ENCODE measurements at places on chromosomes 1 and 21. TPM values are rescaled to one million over a fixed set of nuclear protein-coding genes. Genes with fewer than 3 reads are reported as not detected.

The FLAD1 gene
- 24.2 TPM for total RNA-seq

The PM20D1 gene
- under 0.01 TPM for total RNA-seq

The OR2G6 gene
- total RNA-seq: not detected

The LRRC3 gene
- 0.99 TPM for total RNA-seq

The GIPC2 gene
- 32.3 TPM for total RNA-seq

The OR6N1 gene
- not detected for total RNA-seq

The LRRC71 gene
- total RNA-seq: under 0.01 TPM

The MAPKAPK2 gene
- 24.6 TPM for total RNA-seq

The GUCA2B gene
- not detected for total RNA-seq

The OVAAL gene
- not detected for total RNA-seq

The EXO1 gene
- 4.8 TPM for total RNA-seq

The AURKAIP1 gene
- 83.2 TPM for total RNA-seq

The SPRR3 gene
- not detected for total RNA-seq

The OR2T2 gene
- not detected for total RNA-seq

The APCS gene
- total RNA-seq: not detected

The SAMD11 gene
- total RNA-seq: not detected

The TSTD1 gene
- total RNA-seq: 7.1 TPM

The PKNOX1 gene
- total RNA-seq: 8.9 TPM

The AMY1A gene
- total RNA-seq: not detected

The CFHR4 gene
- total RNA-seq: not detected

The RIPK4 gene
- under 0.01 TPM for total RNA-seq

The CTSE gene
- total RNA-seq: not detected

The KNCN gene
- total RNA-seq: not detected

The CAMK2N1 gene
- total RNA-seq: 0.87 TPM

The HMCN1 gene
- 13.3 TPM for total RNA-seq

The IFI6 gene
- 19.2 TPM for total RNA-seq

The BARHL2 gene
- not detected for total RNA-seq

The MIXL1 gene
- total RNA-seq: under 0.01 TPM

The C2CD2 gene
- 34.3 TPM for total RNA-seq

The MNDA gene
- total RNA-seq: not detected

The SELP gene
- total RNA-seq: 1.2 TPM

The BCAN gene
- total RNA-seq: not detected

The HHAT gene
- total RNA-seq: 0.65 TPM

The GJB5 gene
- not detected for total RNA-seq

The PLEKHG5 gene
- total RNA-seq: 17.9 TPM

The CSF3R gene
- not detected for total RNA-seq

The TEDDM1 gene
- not detected for total RNA-seq

The ESRRG gene
- not detected for total RNA-seq

The VASH2 gene
- total RNA-seq: under 0.01 TPM

The CD48 gene
- total RNA-seq: not detected

The OPRD1 gene
- total RNA-seq: not detected

The S100A1 gene
- total RNA-seq: not detected

The UBXN10 gene
- under 0.01 TPM for total RNA-seq

Measured in lung microvascular endothelial cell (primary cell).